Hindlimb muscle (tissue), 1 donor: ENCODE measurements at places on chromosomes 13 and 19.

- DNase-seq = no peak
Observed at GRCh38 chr13:113064000-113064533, 41.5 kb upstream of the F7 start.

DNA sequence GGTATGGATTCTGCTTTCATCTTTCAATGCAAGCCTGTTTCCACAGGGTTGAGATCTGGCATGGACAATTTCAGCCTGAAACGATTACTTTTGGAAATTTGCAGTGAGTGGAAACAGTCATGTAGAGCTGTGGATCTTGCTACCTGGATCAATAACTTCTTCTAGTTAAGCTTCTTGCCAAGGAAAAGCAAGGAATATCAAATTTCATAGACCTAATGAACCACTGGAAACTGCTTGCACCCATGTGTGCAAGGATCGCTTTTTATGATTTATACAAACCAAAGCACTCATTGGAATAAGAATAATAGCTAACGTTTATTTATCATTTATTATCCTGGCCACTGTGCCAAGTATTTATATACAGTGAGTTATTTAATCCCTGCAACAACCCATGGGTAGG, 392.8 kb downstream of the KCNRG start:
- DNase-seq = no peak

DNA sequence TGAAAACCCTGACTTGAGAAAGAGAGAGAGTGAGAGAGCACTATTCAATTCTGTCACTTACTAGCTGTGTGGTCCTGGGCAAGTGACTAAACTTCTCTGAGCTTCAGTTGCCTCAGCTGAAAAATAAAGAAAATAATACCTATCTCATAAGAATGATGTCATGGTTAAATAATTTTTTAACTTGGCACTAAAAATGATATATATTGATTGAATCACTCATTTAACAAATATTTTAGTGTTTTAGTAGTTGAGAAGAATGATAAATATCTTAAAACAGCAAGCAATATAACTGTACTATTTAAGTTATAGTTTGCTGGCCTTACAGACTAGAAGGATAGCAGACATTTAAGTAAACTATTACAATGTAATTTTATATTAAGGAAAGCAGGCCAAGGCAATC, 764.2 kb downstream of the DIAPH3 start:
- DNase-seq = no peak

DNA sequence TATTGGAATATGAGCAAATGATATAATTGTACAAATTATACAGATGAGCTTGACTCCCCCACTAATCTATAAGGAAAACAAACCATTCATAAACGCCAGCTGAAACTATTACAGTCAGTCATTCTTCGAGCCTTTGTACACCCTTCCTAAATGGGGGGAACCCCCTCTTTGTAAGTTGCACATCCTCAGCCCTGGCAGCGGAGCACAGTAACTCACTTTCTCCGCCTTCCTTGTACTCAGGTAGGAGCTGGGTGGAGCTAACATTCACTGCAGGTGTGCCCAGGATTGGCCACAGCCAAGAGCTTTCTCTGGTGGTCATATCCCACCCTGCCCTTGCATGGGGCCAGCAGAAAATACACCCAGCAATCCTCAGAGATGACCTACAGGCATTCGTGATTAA, 28.6 kb downstream of the PIN1 start:
- no peak for DNase-seq

- no peak for DNase-seq
Observed at GRCh38 chr13:30049692-30050091, 199.3 kb upstream of the UBL3 start.

DNA sequence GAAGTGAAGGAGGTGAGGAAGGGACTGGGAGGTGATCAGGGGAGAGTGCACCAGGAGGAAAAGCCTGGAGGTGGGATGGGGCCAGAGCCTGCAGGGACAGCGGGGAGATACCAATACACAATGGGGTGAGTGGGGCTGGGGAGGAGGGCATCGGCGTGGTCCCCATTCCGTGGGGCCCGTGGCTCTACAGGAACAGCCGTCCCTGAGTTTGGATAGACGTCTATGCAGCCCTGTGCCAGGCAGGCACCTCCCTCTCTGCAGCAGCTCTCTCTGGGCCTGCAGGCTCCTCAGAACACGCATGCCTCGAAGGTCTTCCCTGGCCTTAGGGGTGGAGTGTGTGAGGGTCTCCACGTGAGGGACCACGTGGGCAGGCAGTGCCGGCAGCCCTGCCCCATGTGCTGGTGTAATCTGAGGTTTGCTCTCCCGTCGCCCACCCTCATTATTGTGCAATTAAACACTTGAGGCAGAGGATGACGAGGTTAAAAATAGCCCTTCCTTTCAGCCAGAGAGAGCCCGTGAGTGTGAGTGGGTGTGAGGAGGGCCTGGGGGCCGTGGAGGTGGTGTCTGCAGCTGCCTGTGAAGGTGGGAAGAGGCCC, 16.5 kb downstream of the C2CD4C start:
- DNase-seq = no peak

DNA sequence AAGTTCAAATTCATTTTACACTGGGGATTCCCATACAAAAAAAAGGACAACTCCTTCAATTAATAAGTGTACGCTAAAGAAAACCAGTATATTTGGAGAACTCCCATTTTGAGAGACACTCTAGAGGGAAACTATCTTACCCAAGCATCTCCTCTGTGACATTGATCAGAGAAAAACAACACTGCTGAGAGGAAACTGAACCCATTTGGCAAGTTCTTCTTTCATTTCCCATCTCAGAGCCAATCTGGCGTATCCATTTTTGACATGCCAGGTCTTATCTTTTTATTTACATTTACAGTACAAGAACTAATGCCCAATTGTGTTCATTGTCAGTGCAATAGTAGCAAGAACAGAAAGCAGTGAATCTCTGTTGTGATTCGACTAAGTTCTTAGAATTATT, 30.1 kb downstream of the LIG4 start:
- no peak for DNase-seq

- DNase-seq = peak; percentile 42
Observed at GRCh38 chr13:75050419-75051046, 431.4 kb downstream of the TBC1D4 start.

GRCh38 chr13:60347690-60348089, 49.3 kb upstream of the TDRD3 start:
- no peak for DNase-seq

GRCh38 chr13:95319551-95320274, 18.5 kb upstream of the ABCC4 start:
- DNase-seq = no peak

DNA sequence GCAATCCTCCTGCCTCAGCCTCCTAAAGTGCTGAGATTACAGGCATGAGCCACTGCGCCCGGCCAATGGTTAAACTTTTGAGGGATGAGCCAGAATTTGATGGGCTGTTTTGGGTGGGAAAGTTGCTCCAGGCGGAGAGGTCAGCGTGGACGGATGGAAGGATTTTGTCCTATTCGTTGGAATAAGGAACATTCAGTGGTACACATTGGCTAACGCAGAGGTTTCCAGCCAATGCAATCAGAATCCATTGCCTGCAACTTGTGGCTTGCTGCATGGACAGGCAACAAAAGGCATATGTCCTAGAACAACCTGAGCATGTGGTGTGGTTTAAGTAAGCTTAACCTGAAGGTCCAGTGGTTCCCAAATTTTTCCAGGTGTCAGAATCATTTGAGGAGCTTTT, 35.5 kb upstream of the C1QTNF9 start:
- DNase-seq = no peak

- no peak for DNase-seq
Observed at GRCh38 chr13:23384111-23384510, 49.4 kb downstream of the SACS start.

DNA sequence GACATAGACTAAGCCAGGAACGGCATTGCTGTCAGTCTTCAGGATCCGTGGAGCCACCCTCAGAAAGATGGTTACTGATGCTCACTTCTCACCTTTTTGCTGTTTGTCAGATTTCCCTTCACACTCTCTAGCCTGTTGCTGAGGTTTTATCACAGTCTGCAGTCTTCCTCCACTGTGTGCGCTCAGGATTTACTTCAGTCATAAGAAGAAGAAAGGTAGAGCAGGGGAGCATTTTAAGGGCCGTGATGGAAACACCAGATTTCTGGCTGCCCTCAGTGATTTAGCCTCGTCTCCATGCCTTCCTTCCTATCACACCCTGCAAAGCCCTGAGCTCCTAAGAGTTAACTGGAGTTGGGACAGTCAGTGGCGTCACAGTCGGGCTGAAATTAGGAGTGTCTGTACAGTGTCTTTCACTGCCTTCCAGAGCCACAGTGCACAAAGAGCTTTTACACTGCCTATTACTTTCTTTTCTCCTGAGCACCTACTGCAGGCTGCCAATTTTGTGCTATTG, 60.0 kb upstream of the GPR183 start:
- no peak for DNase-seq

DNA sequence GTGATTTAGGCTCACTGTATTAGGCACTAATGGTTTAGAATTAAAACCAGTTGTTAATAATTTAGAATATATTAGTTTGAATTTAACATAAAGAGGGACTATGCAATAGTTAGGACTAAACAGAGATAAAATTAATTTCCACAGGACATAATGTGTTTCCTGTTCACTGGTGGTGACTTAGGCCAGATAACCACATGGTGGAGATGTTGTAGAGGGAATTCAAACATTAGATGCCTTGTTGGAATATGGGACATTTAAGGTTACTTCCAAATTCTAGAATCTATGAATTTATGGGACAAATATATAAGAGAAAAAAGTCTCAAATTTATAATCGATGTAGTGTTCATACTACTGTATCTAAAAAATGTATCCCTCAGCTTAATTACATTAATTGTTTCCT, 615.5 kb upstream of the KLHL1 start:
- DNase-seq = no peak

- DNase-seq = no peak
Observed at GRCh38 chr19:47315125-47315821, 5.6 kb downstream of the C5AR1 start.

- no peak for DNase-seq
Observed at GRCh38 chr19:56189785-56190184, 7.8 kb downstream of the ZSCAN5B start.

GRCh38 chr13:77374786-77375185, 47.9 kb upstream of the MYCBP2 start:
- DNase-seq = no peak

DNA sequence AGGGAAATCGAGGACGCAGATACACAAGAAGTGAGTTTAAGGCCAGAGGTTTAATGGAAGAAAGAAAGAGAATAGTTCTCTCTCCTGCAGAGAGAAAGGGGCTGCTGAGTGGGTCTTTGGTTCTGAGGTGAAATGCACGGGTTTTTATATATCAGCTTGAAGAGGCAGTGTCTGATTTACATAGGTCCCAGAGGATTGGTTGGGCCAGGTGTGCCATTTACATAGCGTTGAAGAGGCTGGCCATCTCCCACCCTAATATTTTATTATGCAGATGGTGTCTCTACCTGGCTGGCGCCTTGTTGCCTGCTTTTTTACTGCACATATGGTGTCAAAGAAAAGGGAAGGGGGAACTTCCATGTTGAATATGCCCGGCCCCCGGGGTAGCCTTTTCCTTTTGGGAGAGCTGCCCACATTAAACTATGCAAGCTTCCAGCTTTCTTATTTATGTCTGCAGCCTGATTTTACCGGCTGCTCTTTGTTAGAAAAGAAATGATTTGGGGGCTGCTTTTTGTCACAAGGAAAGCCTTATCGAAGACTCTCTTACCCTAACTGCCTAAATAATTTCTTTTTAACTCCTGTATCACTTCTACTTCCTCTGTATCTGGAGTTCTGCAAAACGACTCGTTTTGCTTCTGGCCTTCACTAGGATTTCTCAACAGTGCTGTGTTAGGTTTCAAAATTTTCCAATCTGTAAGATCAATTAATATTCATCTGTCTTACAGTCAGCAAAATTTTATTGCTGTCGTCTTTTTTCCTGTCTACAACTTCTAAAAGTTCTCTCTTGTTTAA, 268.5 kb downstream of the B3GLCT start:
- no peak for DNase-seq

DNA sequence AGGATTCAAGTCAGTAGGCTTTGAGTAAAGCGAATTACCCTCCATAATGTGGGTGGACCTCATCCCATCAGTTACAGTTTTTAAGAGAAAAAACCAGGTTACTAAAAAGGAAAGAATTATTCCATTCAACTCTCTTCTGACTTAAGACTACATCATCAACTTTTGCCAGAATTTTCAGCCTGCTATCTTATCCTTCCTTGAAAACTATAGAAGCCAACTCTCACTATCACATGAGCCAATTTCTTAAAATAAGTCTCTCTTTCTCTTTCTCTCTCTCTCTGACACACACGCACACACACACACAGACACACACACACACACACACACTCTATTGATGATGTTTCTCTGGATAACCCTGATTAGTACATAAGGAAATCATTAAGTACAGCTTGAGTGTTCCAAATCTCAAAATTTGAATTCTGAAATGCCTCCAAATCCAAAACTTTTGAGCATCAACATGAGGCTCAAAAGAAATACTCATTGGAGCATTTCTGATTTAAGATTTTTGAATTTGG, 217.0 kb upstream of the PRR20A start:
- DNase-seq = peak; percentile 36

DNA sequence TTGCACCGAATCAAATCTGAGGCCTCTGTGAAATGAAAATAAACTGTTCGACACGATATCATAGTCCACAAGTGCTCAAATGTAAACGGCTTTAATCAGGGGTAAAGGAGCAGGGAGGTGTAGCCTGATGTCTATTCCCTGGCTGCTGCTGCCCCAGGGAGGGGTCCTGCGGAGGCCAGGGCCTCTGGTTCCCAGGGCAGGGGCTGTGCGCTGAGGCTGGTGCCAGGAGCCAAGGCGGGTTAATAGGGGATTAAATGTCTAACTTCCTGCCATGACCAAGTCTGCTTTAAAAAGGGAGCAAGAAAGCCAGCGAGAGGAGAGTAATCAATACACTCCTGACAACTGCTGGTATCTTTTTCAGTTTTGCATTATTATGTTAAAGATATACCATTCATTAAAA, 59.4 kb downstream of the ZNF536 start:
- DNase-seq = no peak

GRCh38 chr13:20412691-20413355, 112.8 kb downstream of the CRYL1 start:
- no peak for DNase-seq

GRCh38 chr13:80239571-80240255, 101.2 kb downstream of the SPRY2 start:
- no peak for DNase-seq

- DNase-seq = no peak
Observed at GRCh38 chr13:102395939-102396338, 5.9 kb downstream of the FGF14 start.

DNA sequence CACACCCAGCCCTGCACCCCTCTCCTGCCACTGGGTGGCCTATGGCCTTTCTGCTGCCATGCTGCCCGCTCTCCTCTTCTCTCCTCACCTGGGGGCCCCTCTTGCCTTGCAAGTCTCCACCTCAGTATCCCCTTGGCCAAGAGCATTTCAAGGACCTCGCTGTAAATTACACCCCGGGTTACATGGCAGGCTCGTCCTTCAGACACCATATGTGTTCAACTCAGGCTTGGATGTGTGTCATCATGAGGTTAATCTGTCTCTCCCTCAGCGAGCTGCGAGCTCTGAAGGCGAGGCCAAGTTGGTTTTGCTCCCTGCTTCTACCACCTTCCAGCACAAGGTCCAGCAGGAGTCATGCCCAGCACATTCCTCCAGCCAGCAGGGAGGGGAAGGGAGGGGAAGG, 74.8 kb upstream of the TM9SF2 start:
- DNase-seq = no peak
